SJSA1 (cell line): ENCODE measurements at places on chromosomes 7 and 10. TPM values are rescaled to one million over a fixed set of nuclear protein-coding genes. Genes with fewer than 3 reads are reported as not detected.
A peak's percentile ranks its signal among the peaks of the same experiment; 100 is the strongest.

GRCh38 chr10:121974019-121974534, 940 bp downstream of the NSMCE4A start:
- H3K36me3 ChIP-seq: peaks cover 21% of the 10 kb centered on the region
- no peak for DNase-seq
- H3K4me3 ChIP-seq: peak overlapping the region; percentile 92

GRCh38 chr7:40799-41750, 151.3 kb upstream of the FAM20C start:
- peaks cover 14% of the 10 kb centered on the region; the same call in 1 of the 2 replicates for H3K27me3 ChIP-seq
- H3K4me1 ChIP-seq: no peaks in the 10 kb centered on the region
- H3K4me3 ChIP-seq: no peak overlapping the region
- H3K27ac ChIP-seq: no peak overlapping the region
- no peak for DNase-seq

- no peaks in the 10 kb centered on the region for H3K27me3 ChIP-seq
- no peak overlapping the region for H3K4me3 ChIP-seq
- H3K4me1 ChIP-seq: no peaks in the 10 kb centered on the region
- no peak for DNase-seq
These were observed 192.0 kb downstream of the OTUD1 start for GRCh38 chr10:23630885-23631284.

- no peak overlapping the region for H3K27ac ChIP-seq
- no peak for DNase-seq
- no peak overlapping the region for H3K4me3 ChIP-seq
- H3K36me3 ChIP-seq: no peaks in the 10 kb centered on the region
- H3K27me3 ChIP-seq: no peaks in the 10 kb centered on the region
These were observed 15.5 kb upstream of the C10orf71 start for GRCh38 chr10:49283491-49283890.

DNA sequence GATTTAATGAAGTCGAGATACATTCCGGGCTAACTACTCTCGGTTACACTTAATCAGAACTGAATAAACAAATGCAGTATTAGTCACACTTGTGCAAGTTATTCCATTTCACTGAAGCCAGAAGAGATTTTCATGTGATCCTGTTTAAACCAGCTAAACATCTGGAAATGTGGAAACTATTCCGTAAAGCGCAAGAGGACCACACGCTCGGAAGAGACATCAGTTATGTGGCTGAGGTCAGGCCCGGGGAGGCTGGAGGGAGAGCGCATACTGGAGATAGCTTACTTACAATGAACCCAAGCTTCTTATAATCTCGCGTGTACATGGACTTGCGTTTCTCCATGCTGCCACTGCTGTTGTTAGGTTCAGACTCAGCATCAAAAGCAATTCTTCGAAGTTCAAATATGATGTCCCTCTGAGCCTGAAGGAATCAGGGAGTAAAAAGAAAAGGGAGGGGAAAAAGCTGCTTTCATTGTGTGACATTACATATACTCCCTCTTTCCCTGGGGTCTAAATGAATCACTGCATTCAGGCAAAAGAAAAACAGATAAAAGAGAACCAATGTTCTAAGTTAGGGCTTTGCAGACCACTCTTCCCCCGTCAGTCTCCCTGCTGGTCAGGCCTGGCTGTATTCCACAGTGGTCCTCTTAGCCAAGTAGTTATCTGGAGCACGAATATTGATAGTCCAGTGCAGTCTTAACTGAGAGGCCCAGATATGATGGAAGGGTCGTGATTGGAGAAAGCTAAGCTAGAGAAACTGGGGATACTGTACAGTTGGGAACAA, 237.4 kb downstream of the ELMO1 start:
- H3K27me3 ChIP-seq: no peaks in the 10 kb centered on the region
- no peak overlapping the region for H3K4me3 ChIP-seq
- DNase-seq: no peak
- no peaks in the 10 kb centered on the region for H3K36me3 ChIP-seq
- H3K27ac ChIP-seq: no peak overlapping the region

GRCh38 chr10:43199684-43200537, 61.7 kb downstream of the CSGALNACT2 start:
- DNase-seq: peak; percentile 36
- no peaks in the 10 kb centered on the region for H3K36me3 ChIP-seq
- no peak overlapping the region for H3K4me3 ChIP-seq
- H3K27me3 ChIP-seq: no peaks in the 10 kb centered on the region; the same call in 1 of the 2 replicates

DNA sequence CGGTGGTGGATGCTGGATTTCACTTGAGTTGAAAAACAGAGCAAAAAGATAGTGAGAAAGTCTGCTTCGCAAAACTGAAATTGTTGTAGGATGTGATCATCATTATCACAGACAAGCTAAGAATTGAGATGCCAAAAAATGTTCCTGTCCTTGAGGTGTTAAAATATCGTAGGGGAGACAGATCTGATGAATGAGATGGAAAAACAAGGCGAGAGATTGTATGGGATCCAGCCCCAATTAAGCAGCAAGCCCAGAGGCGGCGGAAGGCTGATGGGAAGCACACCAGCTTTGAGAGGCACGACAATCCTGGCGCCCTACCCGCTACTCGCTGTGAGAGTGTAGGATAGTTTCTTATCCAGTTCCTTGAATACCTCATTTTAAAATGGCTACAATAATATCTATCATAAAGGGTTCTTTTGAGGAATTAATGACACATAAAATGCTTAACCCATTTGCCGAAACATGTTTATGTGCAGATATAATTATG, 131.1 kb upstream of the PTN start:
- no peak for DNase-seq
- no peak overlapping the region for H3K27ac ChIP-seq
- H3K4me1 ChIP-seq: no peaks in the 10 kb centered on the region

DNA sequence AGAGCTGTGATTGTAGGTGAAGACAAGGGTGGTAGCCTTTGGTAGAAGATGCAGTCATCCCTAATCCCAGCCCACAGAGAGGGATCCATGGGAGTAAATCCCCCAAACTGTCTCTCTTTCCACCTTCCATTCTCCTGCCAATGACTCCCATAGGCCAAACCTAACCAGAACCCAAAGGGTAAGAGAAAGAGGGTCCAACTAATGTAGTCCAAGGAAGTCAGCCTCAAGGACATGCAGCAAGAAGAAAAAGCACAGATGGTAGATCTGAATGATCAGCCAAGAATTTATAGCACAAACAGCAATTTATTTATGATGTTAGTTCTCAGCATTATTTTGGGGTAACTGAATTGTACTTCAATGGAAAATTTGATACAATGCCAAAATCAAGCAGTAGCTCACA, 87.7 kb downstream of the ST8SIA6 start:
- no peaks in the 10 kb centered on the region for H3K36me3 ChIP-seq
- no peak overlapping the region for H3K4me3 ChIP-seq
- H3K27me3 ChIP-seq: no peaks in the 10 kb centered on the region
- no peak for DNase-seq
- no peak overlapping the region for H3K27ac ChIP-seq

RPEL1 gene
- total RNA-seq: 0.13 TPM in 1 of 2 replicates, not detected in the other

CHRM2 gene
- total RNA-seq: 0.13 and 0.24 TPM in 2 replicates
